Large intestine (tissue), 12 donors: ENCODE measurements at places on chromosomes 7 and 10. TPM values are rescaled to one million over a fixed set of nuclear protein-coding genes. Genes with fewer than 3 reads are reported as not detected.

DNA sequence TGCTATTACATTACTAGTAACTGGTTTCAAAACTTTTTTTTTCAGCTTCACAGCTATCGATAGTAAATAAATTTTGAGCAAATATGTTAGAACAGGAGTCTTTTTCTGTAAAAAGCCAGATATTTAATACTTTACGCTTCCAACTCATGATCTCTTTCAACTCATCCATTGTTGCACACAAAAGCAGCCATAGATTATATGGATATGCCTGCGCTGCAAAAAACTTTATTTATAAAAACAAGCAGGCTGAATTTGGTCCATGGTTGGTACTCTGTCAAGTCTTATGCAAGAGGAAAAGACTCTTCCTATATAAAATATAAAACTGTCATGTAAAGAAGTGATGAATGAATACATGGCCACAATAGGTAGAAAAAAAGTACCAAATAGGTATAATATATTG is 31.1 kb downstream of the WASL start:
- DNase-seq: no peak
- H3K27me3 ChIP-seq: no peaks in the 10 kb centered on the region
- H3K36me3 ChIP-seq: peaks cover 3% of the 10 kb centered on the region
- no peak overlapping the region for H3K27ac ChIP-seq
- H3K4me1 ChIP-seq: peaks cover 7% of the 10 kb centered on the region
- H3K4me3 ChIP-seq: no peak overlapping the region

- H3K4me3 ChIP-seq: no peak overlapping the region
- H3K4me1 ChIP-seq: no peaks in the 10 kb centered on the region
- no peaks in the 10 kb centered on the region for H3K36me3 ChIP-seq
- DNase-seq: no peak
- H3K27me3 ChIP-seq: no peaks in the 10 kb centered on the region
Measured at GRCh38 chr10:69636626-69637605, 6.9 kb downstream of the FAM241B start.

DNA sequence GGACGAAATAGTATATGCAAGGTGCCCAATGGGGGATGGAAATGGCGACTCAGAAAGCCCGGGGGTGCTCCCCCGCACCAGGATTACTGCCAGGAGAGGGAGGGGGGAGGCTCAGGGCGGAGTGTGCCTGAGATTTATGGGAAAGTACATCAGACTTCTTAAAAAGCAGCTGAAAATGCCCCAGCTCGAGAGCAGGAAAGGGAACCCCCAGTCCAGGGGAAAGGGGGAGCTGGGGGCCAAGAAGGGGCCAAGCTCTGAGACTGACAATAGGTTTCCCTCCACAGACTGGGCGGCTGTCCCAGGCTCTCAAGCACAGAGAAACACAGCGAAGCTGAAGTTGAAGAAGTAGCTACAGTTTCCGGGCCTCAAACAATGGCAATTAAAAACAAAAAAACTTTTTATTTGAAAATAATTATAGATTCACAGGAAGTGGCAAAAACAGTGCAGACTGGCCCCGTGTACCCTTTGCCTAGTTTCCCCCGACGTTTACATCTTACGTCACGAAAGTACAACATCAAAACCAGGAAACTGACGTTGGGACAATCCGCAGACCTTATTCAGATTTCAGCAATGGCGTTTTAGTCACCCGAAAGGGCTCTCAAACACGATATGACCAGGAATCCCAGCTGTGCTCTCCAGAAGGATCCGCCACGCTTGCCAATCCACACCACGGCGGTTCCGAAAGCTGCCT is 83.9 kb upstream of the FGFR2 start:
- no peak overlapping the region for H3K27ac ChIP-seq
- H3K4me1 ChIP-seq: peaks cover 2% of the 10 kb centered on the region
- peaks cover 4% of the 10 kb centered on the region for H3K27me3 ChIP-seq
- no peak for DNase-seq
- no peaks in the 10 kb centered on the region for H3K36me3 ChIP-seq

- DNase-seq: no peak
- H3K36me3 ChIP-seq: no peaks in the 10 kb centered on the region
- no peaks in the 10 kb centered on the region for H3K4me1 ChIP-seq
- no peaks in the 10 kb centered on the region for H3K27me3 ChIP-seq
- H3K4me3 ChIP-seq: no peak overlapping the region
Measured at GRCh38 chr7:104005197-104005596, 15.7 kb upstream of the RELN start.

DNA sequence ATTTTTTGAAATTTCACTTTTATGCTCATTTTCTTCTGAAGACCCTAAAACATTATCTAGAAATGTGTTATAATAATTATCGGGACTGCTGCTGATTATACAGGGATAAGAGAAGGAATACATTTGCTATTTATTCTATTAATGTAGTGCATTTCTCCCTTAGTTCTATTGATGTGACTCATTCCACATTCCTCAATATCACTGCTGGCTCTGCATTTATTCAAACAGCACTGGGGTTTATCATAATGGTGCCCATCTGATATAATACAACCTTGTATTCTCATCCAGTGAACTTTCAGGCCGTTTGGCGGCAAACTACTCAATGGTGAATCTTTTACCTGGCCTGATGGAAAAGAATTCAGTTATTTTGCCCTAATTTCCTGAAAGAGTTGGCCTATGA is 7.8 kb downstream of the KCND2 start:
- no peaks in the 10 kb centered on the region for H3K36me3 ChIP-seq
- no peak overlapping the region for H3K4me3 ChIP-seq
- H3K27ac ChIP-seq: no peak overlapping the region

- H3K4me1 ChIP-seq: no peaks in the 10 kb centered on the region
- H3K27me3 ChIP-seq: peaks cover 5% of the 10 kb centered on the region
- no peak for DNase-seq
- H3K36me3 ChIP-seq: no peaks in the 10 kb centered on the region
- H3K27ac ChIP-seq: no peak overlapping the region
Measured at GRCh38 chr10:30502266-30503060, 68.5 kb downstream of the MAP3K8 start.

DNA sequence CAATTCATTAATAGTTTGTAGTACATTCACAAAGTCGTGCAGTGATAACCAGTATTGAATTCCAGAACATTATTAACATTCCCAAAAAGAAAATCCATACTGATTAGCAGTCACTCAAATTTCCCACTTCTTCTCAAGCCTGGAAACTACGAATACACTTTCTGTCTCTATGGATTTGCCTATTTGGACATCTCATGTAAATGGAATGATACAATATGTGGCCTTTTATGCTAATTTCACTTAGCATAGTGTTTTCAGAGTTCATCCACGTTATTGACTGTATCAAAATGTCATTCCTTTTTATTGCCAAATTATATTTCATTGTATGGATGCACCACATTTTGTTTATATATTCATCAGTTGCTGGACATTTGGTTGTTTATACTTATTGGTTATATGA is 78.8 kb downstream of the STK31 start:
- no peak overlapping the region for H3K27ac ChIP-seq
- H3K4me3 ChIP-seq: no peak overlapping the region
- no peaks in the 10 kb centered on the region for H3K4me1 ChIP-seq
- DNase-seq: no peak

ANKRD22 gene
- polyA plus RNA-seq: 1.3 TPM

TYW1B gene
- polyA plus RNA-seq: 7.1 TPM
